ENCODE measurements at places on chromosomes 3 and 15. TPM values are rescaled to one million over a fixed set of nuclear protein-coding genes. Genes with fewer than 3 reads are reported as not detected.

Gene CSPG5
- 1.3 TPM for polyA plus RNA-seq

GRCh38 chr3:86047161-86047560, 943.8 kb downstream of the VGLL3 start:
- DNase-seq, result no peak

- no peak for DNase-seq
Observed at GRCh38 chr3:54822206-54822605, 105.7 kb downstream of the LRTM1 start.

- DNase-seq, result no peak
Observed at GRCh38 chr15:85897207-85897894, 102.6 kb upstream of the KLHL25 start.

Gene XCR1
- polyA plus RNA-seq, result not detected

- DNase-seq, result no peak
Observed at GRCh38 chr3:53181024-53181371, 20.0 kb downstream of the PRKCD start.

- no peak for DNase-seq
Observed at GRCh38 chr3:47012342-47013230, 33.1 kb downstream of the NBEAL2 start.

GRCh38 chr15:57213862-57214261, 162.4 kb upstream of the CGNL1 start:
- DNase-seq, result no peak

GRCh38 chr15:62343397-62343796, 178.3 kb upstream of the C2CD4B start:
- no peak for DNase-seq

Gene FSD2
- not detected for polyA plus RNA-seq

Gene MLF1
- polyA plus RNA-seq, result 50.1 TPM

GRCh38 chr3:51680663-51681230, 9.7 kb downstream of the TEX264 start:
- DNase-seq, result no peak

DNA sequence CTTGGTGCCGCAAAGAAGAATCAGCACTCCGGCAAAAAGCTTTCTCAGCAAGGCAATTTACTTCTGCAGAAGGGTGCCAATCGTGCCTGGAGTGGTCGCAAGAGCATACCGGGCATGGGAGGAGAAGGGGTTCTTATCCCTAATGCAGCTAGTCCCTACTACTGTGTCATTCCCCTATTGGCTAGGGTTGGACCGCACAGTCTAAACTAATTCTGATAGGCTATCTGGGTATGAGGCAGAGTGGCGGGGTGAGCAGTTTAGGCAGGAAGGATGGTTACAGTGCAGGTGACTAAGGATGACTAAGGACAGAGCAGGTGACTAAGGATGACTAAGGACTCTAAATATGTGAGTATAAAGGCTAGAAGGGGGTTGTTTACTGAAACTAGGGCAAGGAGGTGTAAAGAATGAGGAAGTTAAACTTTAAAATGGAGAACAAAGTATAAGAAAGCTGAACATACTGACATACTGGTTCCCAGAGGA, 52.9 kb downstream of the PGBD4 start:
- no peak for DNase-seq

All from muscle of arm (tissue), 14 donors.